Stomach (tissue), 19 donors: ENCODE measurements at places on chromosomes 2 and 18. TPM values are rescaled to one million over a fixed set of nuclear protein-coding genes. Genes with fewer than 3 reads are reported as not detected.

The FBXO41 gene
- 3.8 TPM for total RNA-seq

The EFEMP1 gene
- total RNA-seq, result 34.9 TPM

The ASAP2 gene
- total RNA-seq, result 35.3 TPM

The METTL21A gene
- 31.3 TPM for total RNA-seq

- H3K4me3 ChIP-seq, result no peak overlapping the region
- no peaks in the 10 kb centered on the region for H3K36me3 ChIP-seq
- H3K4me1 ChIP-seq, result no peaks in the 10 kb centered on the region
- no peak for DNase-seq
- H3K27ac ChIP-seq, result no peak overlapping the region
Measured at GRCh38 chr2:177031438-177032180, 181.0 kb upstream of the HNRNPA3 start.

DNA sequence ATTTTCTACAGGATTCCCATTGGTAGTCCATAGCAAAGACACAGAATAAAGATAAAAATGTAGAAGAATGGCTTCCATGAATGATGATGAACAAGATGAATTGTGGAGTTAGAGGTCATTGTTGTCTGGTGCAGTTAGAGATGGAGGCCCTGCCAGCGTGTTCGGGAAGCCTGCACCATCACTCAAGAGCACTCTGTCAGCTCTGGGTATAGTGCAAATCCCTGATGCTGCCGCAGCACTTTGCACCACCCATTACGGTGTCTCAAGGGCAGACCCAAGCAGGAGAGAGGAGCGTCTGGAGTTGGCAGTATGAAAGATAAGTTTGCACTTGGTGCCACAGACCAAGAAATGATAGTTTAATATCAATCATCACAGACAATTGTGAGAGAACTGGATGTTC is 181.6 kb upstream of the CHST9 start:
- no peak overlapping the region for H3K4me3 ChIP-seq
- DNase-seq, result no peak
- no peaks in the 10 kb centered on the region for H3K36me3 ChIP-seq
- no peaks in the 10 kb centered on the region for H3K4me1 ChIP-seq
- H3K27me3 ChIP-seq, result no peaks in the 10 kb centered on the region
- no peak overlapping the region for H3K27ac ChIP-seq

The NEUROD1 gene
- 1.2 TPM for total RNA-seq

- H3K4me3 ChIP-seq, result no peak overlapping the region
- peaks cover 10% of the 10 kb centered on the region for H3K4me1 ChIP-seq
- DNase-seq, result no peak
- no peaks in the 10 kb centered on the region for H3K27me3 ChIP-seq
- H3K27ac ChIP-seq, result no peak overlapping the region
Measured at GRCh38 chr2:204977914-204978313, 432.6 kb downstream of the PARD3B start.

DNA sequence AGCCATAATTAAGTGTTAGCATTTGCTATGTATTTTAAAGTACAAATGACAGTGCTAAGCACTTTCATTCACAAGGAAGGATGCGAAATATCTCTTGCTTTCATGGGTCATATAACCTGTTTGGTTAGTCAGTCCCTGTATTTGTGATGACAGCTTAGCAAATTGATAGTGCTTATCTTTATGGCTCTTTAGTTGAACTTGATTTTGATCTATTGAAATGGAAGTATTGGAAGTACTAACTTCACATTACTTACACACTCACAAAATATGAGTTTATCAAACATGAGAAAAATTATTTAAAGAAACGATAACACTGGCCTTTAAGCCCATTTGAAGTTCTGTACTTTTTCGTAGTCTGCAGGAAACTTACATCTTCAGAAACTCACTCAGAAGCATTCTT is 97.4 kb upstream of the NEUROD1 start:
- DNase-seq, result no peak
- H3K27me3 ChIP-seq, result no peaks in the 10 kb centered on the region
- peaks cover 30% of the 10 kb centered on the region for H3K4me1 ChIP-seq
- H3K4me3 ChIP-seq, result no peak overlapping the region
